ENCODE measurements at places on chromosomes 5 and 9. TPM values are rescaled to one million over a fixed set of nuclear protein-coding genes. Genes with fewer than 3 reads are reported as not detected.

- DNase-seq, result no peak
These were observed 811.2 kb downstream of the BRINP1 start for GRCh38 chr9:118558026-118558425.

GRCh38 chr9:137465000-137465719 is 6.0 kb upstream of the NSMF start:
- DNase-seq, result no peak

DNA sequence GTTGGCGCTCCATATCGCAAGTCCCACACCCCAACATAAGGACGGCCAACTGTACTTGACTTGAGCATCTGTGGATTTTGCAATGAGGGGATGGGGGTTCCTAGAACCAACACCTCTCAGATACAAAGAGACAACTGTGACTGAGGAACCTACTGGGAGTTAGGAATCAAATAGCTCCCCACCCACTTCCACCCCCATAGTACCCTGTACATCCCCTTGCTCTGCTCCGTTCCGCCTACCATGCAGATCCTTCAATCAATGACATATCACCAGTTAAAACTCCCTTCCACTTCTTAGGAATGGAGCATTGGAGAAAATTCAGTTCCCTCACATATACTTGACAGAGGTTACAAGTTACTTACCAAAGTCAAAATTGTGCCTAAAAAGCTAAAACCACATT is 140.9 kb downstream of the MLLT3 start:
- no peak for DNase-seq

Gene PFN3
- total RNA-seq, result not detected

GRCh38 chr5:93915142-93915553 is 173.7 kb upstream of the POU5F2 start:
- DNase-seq, result no peak

- DNase-seq, result no peak
These were observed 51.3 kb upstream of the GOLPH3 start for GRCh38 chr5:32225445-32225844.

GRCh38 chr9:75451505-75451904 is 363.2 kb downstream of the OSTF1 start:
- no peak for DNase-seq

Gene IL33
- total RNA-seq, result 11.4 TPM

DNA sequence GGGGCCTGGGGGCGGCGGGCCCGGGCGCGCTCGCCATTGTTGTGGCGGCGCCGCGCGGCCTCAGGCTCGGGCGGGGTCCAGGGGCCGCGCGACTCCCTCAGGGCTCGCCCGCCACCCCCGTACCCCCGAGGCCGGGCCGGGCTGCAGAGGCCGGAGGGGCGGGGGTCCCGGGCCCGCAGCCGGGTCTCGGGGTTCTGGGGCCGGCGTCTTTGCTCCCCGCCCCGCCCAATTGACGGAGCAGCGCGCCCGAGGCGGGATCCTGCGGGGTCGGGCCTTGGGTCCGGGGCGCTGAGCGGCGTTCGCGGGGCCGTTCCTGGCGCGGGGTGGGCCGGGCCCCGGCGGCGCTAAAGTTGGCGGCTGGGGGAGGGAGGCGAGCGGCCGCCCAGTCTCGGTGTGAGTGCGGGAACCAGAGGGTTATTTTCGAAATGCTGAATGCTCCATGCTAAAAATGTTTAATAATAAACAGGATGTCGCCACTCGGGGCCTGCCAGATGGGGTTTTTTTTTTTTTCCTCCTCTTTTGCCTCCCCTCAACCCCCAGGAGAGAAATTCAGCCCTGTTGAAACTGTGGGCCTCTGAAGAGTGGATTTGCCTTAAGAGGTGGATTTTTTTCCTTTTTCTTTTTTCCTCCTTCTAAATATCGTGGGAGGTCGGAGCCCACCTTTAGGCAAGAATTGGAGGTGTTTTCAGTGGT is 724 bp downstream of the PRRC2B start:
- peak; percentile 63 for DNase-seq
